ENCODE measurements at places on chromosomes 11 and 22.

GRCh38 chr11:1482581-1483444 lies 3.8 kb downstream of the MOB2 start:
- no peak for DNase-seq

DNA sequence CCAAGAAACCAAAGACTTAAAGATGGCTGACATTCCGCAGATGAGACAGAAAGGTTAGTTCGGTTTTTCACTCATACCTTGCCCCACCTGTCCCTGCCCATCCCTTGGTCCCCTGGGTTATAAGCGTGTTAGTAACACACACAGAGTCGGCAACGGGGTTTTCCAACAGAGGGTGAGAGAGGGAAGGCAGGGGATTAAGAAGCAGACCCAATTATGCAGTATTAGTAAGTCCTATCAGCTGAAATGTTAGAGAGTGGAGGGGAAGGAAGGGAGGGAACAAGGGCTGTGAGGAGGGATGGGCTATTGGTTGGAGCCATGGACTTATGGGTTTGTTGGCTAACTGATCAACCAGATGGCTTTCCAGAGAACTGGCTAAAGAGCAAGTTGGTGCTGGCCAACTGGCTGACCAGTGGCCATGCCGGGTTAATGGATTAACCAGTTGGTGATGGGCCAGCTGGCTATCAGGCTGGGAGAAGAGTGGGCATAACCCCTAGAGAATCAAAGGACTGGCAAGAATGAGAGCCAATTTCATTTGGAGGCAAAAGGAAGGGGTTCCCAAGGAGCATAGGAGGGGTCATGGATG lies 45.5 kb downstream of the NRXN2 start:
- DNase-seq, result no peak

DNA sequence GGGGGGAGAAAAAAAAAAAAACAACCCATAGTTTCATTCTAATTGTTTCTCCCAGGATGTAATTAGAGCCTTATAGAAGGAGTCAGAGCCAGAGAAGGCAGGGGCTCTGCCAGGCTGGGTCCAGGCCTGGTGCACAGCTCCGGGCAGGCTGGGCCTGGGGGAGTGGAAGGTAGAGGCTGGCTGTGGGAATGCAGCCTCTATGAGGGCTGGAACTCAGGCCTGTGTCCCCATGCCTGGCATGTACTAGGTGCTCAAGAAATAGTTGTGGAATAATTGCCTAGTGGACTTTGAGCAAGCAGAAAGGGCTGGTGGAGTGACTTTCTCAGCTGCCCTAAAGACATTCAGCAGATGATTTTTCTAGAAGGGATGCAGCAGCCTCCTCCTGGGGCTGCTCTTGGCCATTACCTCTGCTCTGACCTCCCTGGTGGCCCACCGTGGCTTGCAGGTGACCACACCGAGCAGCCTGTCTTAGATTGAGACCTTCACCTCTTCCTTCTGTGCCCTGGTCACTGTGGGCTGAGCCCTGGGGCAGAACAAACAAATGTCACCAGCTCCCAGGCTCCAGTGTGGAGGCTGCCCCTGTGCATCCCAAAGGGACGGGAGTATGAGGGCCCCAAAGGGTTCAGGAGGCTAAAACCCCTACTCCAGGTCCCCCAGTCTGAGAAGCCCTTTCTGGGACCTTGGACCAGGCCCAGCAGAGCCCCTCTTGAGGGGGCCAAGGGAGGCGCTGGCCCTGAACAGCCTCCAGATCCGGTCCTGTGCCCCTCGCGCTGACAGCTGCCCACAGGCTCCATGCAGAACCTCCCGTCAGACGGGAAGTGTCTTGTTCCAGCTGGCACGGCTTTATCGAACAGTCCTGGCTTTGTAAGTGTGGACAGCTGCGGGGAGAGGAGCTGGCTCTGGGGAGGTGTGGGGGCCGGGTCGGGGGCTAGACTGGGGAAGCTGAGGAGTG lies 18.8 kb downstream of the MYEOV start:
- no peak for DNase-seq

DNA sequence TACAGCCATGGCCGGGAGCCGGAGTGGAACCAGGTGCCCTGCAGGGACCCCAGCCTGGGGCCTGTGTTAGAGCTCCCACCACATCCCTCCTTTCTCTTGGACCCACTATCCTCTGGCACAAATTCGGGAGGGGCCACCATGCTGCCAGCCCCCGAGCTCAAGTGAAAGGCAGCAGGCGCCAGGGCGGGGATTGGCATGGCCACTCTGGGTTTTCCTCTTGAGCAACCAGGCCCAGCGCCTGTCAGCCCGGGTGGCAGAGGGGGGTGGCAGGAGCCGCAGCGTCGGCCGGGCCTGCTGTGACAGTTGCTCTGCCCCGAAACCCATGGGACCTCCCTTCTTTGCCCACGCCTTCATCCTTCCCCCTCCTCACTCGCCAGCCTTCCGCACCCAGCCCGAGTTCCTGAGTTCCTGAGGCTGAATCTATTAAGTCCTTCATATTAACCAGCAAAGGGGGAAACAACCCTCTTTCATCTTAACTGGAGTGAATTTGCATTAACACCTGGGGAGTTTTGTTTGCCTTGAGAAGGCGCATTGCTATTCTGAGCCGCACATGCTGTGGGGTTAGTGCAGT lies 16.8 kb upstream of the CABP7 start:
- no peak for DNase-seq

- DNase-seq, result no peak
Observed at GRCh38 chr11:112792070-112792469, 169.2 kb upstream of the NCAM1 start.

GRCh38 chr11:133339495-133340140 lies 192.7 kb downstream of the OPCML start:
- DNase-seq, result no peak

GRCh38 chr11:131592734-131593133 lies 222.3 kb downstream of the NTM start:
- DNase-seq, result no peak

GRCh38 chr11:76610871-76611475 lies 59.6 kb downstream of the LRRC32 start:
- DNase-seq, result no peak

GRCh38 chr11:88359114-88359513 lies 21.6 kb upstream of the CTSC start:
- no peak for DNase-seq

DNA sequence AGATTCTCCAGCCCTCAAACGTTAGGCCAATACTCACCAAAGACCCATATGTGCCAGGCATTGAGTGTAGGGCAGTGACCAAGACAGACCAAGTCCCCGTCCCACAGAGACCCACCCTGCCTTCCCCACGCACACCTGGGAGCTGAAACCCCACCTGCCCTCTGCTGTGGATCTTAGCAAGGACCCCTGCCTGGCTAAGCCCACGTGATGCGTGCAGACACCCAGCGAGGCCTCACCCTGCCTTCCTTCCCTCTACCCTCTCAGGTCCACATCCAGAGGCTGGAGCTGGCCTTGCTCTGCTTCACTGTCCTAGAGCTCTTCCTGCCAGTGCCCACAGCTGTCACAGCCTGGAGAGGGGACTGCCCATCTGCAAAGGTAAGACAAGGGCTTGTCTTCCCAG lies 10.2 kb downstream of the MS4A10 start:
- no peak for DNase-seq

GRCh38 chr11:88629496-88629895 lies 292.0 kb upstream of the CTSC start:
- DNase-seq, result no peak

DNA sequence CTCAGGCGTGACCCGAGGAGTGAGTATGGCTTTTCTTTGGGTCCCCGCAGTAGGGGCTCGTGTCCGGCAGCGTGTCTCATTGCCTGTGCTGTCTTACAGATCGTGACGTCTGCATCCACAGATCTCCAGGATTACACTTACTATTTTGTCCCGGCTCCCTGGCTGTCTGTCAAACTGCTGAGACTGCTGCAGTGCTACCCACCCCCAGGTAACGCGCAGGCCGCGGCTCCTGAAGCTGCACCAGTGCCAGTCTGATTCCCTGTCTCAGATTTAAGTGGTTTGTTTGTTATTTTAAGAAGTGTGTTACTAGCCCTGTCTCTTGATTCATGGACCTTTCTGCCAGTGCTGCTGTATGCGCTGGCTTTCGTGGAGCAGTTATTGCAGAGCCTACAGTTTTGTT lies 52.0 kb downstream of the MUC6 start:
- no peak for DNase-seq

Data from activated effector memory CD4-positive, alpha-beta T cell treated with Interleukin-2 at 50 U/mL for 16 hours (primary cell).